ENCODE measurements at places on chromosomes 4 and X.

- DNase-seq, result no peak
Observed at GRCh38 chr4:88937081-88937480, 119.9 kb downstream of the FAM13A start.

- DNase-seq, result no peak
Observed at GRCh38 chr4:143188136-143189088, 3.7 kb downstream of the USP38 start.

DNA sequence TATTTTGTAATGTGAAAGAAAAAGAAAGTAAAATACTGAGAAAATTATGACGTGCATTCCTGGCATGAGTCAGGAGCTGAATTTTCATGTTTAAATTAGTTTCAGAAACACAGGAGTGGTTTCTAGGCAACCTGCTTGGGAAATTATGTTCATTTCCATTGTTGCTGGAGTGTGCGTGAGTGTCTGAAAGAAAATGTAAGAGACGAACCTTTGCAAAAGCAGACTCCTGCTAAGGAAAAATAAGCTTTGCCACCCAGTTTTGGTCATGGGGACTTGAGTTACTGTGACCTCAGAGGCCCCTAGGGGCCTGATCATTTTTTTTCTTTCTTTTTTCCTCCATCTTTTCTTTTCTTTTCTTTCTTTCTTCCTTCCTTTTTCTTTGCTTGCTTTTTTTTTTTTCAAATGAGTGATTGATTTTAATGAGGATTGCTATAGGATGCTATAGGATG is 18.8 kb upstream of the CHRNA9 start:
- DNase-seq, result no peak

GRCh38 chr4:94841864-94842221 is 84.1 kb downstream of the BMPR1B start:
- no peak for DNase-seq

DNA sequence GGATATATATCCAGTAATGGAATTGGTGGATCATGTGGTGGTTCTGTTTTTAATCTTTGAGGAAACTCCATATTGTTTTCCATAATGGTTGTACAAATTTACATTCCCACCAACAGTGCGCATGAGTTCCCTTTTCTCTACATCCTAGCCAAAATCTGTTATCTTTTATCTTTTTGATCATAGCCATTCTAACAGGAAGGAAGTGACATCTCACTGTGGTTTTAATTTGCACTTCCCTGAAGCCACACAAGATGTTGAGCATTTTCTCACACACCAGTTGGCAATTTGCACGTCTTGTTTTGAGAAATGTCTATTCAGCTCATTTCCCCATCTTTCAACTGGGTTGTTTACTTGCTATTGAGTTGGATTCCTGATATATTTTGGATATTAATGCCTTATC is 194.9 kb downstream of the CBLL2 start:
- DNase-seq, result no peak

DNA sequence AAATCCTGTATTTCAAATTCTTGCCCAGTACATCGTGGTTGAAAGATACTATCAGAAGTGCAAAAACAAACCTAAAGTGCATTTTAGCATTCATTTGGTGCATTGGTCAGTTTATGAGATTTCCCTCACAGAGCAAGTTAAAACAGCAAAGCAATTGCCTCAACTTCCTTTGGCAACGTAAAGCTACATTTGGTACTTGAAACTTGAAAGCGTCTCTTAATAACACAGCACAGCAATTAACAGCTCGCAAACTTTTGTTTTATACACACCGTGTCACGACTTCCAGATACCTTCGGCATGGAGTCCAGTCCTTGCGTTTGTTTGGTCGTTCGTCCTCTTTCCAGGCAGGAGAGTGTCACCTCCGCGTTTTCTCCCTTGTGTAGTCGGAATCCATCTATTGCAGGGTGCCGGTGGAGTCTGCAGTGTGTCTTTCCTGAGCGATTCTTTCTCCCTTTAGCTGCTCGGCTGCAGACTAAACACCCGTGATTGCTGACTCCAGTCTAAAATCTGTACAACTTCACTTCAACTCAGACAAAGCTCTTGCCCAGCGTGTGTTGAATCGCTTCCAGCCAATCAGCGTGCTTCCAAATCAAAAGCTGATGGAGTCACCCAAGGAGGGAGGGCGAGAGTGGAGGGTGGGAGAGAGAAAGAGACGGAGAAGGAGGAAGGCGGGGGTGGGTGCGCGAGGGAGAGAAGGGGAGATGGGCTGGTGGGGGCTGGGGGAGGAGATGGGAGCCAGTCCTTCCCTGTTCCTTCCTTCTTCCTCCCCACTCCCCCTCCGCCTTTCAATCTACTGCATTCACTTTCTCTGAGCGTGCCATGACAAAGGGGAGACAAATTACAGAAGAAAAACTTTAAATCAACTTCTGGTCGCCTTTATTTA is at the start of gene PCDH18:
TSS of gene PCDH18 (minus strand) at position 509 of the 883 bp plus-strand sequence. CDS start at position 103, 406 bp downstream.
- no peak for DNase-seq

DNA sequence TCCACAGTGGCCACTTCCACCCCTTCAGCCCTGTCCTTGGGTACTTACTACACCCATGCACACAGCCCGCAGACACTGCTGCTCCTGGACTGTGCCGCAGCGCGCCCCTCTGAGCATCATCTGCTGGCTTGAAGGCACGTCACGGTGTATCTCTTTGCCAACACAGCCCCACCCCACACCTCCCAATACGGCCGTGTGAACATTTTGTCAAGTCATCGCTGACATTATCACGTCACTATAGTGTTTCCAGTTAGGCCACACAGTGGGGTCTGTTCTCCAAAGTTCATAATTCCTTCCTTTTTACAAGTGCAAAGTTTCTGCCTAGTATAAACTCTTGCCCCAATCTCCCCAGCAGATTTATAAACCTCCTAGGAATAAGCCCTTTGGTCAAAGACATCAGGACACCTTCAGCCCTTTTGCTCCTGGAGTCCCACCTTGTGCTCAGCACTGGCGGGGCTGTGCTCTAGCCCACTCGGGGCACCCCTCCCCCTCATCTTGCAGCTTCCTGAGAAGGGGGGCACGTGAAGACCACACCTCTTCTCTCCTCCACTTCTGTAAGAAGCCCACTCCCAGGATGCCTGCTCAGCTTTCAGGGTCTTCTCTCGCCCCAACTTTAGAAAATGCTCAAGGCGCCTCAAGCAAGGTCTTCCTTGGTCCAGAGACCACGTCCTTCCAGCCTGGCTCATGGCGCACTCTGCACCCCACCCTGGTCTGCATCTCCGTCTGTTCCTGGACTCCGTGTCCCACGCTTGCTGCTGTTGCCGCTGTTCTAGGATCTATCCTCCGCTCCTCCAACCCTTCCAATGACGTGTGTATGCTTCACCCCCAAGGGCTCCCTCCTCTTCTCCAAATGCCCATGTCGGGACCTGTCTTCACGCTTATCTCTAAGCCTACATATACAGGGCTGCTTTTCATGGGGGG is 7.2 kb downstream of the FAM53A start:
- no peak for DNase-seq

DNA sequence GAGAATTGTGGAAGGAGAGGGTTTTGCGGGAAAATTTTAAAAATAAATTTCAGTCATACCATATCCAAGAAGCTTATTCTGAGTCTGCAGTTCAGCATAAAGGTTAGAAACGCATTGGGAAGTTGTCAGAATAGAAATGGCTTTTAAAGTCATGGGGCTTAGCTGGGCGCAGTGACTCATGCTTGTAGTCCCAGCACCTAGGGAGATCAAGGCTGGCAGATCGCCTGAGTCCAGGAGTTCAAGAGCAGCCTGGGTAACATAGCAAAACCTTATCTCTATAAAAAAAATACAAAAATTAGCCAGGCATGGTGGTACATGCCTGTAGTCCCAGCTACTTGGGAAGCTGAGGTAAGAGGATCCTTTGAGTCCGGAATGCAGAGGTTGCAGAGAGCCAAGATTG is 3.9 kb upstream of the PLA2G12A start:
- no peak for DNase-seq

GRCh38 chr4:165635951-165636350 is 237.1 kb upstream of the TLL1 start:
- DNase-seq, result no peak

DNA sequence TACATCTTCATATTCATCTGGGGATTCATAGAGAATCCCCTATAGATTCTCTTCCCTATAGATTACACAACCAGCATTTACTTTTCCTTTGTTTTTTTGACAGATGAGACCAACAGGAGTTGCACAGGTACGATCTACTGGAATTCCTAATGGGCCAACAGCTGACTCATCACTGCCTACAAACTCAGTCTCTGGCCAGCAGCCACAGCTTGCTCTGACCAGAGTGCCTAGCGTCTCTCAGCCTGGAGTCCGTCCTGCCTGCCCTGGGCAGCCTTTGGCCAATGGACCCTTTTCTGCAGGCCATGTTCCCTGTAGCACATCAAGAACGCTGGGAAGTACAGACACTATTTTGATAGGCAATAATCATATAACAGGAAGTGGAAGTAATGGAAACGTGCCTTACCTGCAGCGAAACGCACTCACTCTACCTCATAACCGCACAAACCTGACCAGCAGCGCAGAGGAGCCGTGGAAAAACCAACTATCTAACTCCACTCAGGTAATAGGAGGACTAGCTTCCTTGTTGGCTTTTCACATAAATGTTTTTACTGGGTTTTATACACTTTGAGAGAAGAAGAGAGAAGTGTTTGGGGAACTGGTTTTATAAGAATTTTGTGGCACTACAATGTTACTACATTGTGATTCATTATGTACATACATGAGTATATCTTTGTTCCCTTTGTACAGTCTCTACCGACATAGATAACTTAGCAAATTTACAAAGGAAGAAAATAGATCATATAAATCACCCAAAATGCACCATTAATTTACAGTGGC is 137.2 kb downstream of the DIPK2B start:
- no peak for DNase-seq

- no peak for DNase-seq
Observed at GRCh38 chrX:16931371-16931770, 15.1 kb upstream of the REPS2 start.

DNA sequence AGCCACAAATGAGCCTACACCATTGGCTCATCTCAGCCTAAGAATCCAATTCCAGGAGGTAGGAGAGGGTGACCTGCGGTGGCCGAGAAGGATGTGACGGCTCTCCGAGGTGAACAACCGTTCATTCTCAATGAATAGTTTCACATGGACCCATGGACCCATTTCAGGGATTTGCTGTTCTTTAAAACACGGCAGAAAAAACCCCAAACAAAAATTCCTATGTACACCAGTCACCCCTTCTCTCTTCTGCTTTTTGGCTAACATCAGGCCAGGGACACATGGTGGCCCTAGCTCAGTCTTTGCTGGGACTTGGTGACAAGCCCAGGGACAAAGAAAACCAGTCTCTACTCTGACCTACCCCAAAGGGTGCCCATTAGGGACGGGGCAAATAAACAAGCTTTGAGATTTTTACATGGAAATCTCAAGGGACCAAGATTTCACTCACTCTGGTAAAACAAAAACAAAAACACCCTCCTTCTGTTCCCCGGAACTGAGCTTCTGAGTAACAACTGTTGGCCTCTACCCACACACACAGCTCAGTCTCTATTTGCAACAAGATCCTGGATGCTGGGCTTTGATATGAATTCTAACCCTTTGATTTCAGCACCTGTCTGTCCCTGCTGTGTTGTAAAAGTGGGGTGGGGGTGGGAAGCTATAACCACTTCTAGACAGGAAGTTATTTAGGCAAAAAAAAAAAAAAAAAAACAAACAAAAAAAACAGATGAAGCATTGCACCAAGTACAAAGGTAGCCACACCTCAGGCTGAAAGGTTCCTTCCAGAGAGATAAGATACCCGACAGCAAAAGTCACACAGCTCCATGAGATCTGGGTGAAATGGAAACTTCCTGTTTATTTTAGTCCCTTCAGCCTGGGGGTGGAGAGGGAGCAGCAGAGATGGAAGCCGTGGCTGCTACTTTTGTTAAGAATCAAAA is 49.0 kb downstream of the DDX3X start:
- DNase-seq, result peak; percentile 2

DNA sequence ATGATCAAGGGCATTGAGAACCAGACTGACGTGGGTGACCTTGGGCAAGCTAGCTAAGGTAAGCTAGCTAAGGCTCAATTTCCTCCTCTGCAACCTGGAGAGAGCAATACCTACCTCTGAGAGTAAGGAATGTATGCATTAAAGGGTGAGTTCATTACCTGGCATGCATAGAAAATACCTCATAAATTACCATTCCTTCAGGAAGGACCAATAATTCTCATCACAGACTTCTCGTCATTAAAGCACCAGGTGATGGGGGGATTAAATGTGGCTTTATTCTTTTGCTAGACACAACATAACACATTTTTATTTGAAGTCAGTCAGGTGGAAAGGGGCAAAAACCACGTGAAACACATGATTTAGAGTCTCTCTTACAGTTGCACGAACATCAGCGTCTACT is 21.5 kb downstream of the EGFL6 start:
- DNase-seq, result no peak

GRCh38 chr4:125484912-125485311 is 170.2 kb downstream of the FAT4 start:
- DNase-seq, result no peak

DNA sequence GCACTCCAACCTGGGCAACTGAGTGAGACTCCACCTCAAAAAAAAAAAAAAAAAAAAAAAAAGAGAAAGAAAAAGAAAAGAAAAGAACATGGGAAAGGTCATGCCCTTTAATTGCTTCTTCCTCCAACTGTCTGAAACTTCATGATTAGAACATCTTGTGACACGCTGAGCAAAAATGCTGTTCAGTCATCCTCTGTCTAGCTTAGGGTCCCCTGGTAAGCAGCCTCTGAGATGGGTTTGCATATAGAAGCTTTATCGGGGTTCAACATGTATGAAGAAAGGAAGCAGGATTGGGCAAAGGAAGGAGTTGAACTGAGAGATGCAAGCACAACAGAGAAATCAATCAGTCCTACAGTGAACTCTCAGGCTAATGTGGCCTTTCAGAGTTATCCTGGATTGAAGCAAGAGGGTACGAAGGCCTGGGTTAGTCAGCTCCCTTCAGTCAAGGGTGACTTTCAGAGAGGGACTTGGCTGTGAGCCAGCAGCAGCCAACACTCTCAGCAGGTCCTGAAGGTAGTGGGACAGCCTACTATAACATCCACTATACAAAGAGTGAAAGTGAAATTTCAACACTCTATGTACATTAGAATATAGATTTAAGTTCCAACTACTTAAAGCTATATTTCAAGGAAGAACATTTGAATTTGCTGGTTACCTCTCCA is 11.4 kb downstream of the MAOB start:
- DNase-seq, result no peak

GRCh38 chrX:104045642-104046041 is 5.9 kb downstream of the H2BW2 start:
- no peak for DNase-seq

GRCh38 chrX:46547857-46548256 is 2.6 kb upstream of the ZNF674 start:
- no peak for DNase-seq

- no peak for DNase-seq
Observed at GRCh38 chrX:96752781-96753180, 68.1 kb downstream of the DIAPH2 start.

DNA sequence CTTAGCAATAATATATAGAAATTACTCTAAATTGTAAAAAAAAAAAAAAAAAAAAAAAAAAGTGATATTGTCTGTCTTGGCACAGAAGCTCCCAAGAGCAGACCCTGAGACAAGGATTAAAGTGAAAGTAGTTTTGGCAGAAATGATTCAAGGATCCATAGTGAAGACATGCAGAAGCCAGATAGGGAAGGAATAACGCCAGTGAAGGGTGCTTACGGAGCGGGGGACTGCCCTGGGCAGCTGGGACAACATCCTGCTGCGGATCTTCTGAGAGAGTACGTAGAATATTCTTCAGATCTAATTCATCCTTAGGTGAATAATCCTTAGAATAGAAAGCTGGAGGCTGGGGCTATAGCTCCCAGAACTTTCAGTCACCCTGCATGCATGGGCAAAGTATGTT is 39.8 kb downstream of the ARHGAP24 start:
- no peak for DNase-seq
